ENCODE measurements at places on chromosomes 2 and 18.

- DNase-seq: no peak
Observed at GRCh38 chr2:223297788-223298187, 245.8 kb downstream of the KCNE4 start.

DNA sequence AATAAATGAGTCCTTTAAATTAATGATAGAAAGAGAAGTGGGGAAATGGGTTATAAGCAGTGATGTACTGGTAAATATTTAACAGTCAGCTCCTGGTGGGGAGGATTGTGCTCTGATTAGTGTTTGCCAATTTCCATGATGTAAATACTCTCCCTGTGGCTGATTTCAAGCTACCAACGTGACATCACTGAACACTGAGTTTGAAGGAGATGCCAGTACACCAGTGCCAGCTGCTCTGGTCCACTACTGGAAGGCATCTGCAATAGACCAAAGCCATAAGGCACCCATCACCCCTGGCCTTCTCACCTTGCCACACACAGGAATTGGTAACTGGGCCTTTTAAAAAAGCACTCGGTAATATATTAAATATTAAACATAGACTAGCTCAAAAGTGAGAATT, 77.7 kb downstream of the TGOLN2 start:
- DNase-seq: no peak

- DNase-seq: peak; percentile 79
Observed at GRCh38 chr2:85578243-85579180, 1.1 kb downstream of the VAMP8 start.

- DNase-seq: no peak
Observed at GRCh38 chr2:43269074-43269572, 42.7 kb upstream of the ZFP36L2 start.

DNA sequence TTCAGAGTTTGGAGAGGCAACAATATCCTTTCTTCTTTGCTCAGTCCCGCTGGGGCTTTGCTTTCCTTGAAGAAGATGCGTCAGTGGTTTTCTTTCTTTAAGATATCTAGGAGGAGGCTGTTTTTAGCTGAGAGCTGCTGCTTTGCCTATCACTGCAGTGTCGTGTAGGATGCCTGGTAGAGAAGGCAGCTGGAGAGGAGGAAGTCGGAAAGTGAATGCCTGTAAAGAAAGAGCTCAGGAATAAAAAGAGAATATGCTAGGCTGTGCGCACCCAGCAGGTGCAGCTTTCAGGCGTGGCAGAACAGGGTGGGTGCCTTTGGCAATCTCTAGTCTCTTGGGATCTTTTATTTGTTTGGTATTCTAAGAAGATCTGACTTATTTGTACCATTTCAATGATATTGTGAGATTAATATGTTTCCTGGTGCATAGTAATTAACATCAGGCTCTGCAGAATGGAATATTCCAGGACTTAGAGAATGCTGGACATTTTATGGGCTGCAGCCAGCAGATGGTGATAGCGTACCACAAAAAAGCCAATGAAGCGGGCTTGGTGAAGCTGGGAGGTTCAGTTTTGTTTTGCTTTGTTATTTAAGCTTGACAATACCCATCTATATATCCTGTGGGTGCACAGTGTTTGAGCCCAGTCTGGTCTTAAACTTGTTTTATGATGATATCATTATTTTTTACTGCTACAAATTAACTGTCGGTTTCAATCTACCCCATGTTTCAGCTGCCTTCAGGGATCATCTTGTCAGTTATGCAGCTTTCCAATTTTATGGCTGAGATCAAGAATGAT, 34.9 kb downstream of the CAVIN2 start:
- DNase-seq: peak; percentile 6

- no peak for DNase-seq
Observed at GRCh38 chr2:19801367-19802080, 100.3 kb downstream of the TTC32 start.

DNA sequence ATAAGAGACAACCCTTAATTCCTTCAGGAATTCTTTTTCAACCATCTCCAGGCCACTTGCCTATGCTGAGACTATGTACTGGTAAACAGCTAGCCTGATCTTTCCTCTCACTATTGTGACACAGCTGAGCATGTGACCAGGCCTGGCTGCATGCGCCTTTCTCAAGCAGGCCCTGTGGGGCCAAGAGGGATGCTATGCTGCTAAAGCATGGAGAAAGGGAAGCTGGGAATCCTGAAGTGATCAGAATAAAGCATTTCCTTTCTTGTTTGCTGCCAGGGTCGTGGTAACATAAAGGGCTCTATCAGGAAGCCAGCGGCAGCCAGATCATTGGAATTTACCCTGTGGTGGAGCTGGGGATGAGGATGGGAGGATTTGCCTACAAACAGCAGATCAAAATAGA, 29.8 kb upstream of the LCLAT1 start:
- no peak for DNase-seq

- no peak for DNase-seq
Observed at GRCh38 chr2:120231564-120231973, 8.4 kb upstream of the TMEM185B start.

GRCh38 chr18:10368456-10369453, 85.7 kb upstream of the APCDD1 start:
- no peak for DNase-seq

All from germinal center (tissue), 1 donor.